ENCODE measurements at places on chromosomes 2 and 18.

DNA sequence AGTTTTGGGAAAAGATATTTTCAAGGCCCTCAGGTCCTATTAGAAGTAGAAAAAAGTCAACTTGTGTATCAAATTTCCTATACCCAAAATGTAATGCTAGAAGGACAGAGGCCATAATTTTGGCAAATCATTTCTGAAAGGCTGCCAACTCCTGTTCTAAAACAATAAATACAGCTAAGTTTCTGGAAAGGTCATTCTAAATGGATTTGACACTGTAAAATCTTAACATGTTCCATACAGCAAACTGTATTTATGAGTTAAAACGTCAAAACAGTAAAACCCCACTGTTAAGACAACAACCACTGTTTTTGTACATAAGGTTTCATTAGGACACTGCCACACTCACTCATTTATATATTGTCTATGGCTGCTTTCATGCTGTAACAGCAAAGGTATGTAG, 9.7 kb downstream of the FAM98A start:
- no peak for DNase-seq

- no peak for DNase-seq
Observed at GRCh38 chr2:81304154-81304830, 999.7 kb upstream of the LRRTM1 start.

GRCh38 chr2:126586317-126586716, 69.6 kb upstream of the GYPC start:
- DNase-seq: no peak

- DNase-seq: no peak
Observed at GRCh38 chr2:207139552-207139951, 26.2 kb downstream of the KLF7 start.

- DNase-seq: no peak
Observed at GRCh38 chr2:102771114-102771513, 9.3 kb downstream of the TMEM182 start.

DNA sequence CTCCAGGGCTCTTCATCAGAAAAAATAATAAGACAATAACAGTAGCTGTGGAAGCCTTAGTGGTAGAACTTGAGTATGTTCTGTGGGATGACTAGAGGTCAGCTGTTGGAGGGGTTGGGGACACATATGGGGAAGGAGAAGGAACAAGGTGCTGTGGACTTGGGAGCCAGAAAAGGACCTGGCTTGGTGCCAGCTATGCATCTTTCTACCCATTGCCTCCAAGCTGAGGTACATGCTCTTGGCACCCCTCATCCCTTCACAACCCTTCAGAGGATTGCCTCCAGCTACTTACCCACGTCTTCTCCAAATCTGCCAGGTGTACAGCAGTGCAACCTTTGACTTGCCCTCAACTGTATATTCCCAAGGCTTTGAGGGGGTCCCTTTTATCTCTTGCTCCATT, 15.3 kb upstream of the EPAS1 start:
- no peak for DNase-seq

All from central memory CD8-positive, alpha-beta T cell (primary cell).